ENCODE measurements at places on chromosomes 11 and 22.

- DNase-seq, result no peak
Observed at GRCh38 chr11:3206922-3207204, 11.8 kb downstream of the MRGPRG start.

GRCh38 chr11:102448869-102449224, 3.7 kb downstream of the TMEM123 start:
- DNase-seq, result no peak

DNA sequence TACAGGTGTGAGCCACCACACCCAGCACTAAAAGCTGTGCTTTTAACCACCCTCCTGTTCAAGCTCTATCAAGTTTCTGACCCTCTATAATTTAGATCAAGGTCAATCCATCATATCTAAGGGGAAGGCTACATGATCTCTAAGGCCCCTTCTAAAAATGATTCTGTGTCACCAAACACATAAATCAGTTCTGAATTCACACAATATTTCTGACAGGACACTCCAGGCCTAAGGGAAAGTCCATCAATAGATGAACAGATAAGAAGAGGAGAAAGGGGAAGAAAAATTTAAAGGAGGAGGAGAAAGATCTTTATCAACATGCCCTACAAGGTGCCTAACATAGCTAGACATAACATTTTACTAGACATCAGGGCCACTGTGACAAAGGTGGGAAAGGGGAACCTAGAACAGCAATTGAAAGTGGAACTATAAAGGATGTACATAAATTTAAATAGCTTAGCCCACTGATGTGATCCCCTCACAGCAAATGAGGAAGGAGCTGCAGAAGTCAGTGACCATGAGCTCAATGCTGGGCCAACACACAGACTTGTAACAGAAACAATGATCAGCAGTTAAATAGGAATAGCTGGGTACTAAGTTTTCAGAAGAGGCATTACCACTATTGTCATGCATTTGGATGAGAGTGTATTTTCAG, 4.7 kb downstream of the PRCP start:
- DNase-seq, result no peak

DNA sequence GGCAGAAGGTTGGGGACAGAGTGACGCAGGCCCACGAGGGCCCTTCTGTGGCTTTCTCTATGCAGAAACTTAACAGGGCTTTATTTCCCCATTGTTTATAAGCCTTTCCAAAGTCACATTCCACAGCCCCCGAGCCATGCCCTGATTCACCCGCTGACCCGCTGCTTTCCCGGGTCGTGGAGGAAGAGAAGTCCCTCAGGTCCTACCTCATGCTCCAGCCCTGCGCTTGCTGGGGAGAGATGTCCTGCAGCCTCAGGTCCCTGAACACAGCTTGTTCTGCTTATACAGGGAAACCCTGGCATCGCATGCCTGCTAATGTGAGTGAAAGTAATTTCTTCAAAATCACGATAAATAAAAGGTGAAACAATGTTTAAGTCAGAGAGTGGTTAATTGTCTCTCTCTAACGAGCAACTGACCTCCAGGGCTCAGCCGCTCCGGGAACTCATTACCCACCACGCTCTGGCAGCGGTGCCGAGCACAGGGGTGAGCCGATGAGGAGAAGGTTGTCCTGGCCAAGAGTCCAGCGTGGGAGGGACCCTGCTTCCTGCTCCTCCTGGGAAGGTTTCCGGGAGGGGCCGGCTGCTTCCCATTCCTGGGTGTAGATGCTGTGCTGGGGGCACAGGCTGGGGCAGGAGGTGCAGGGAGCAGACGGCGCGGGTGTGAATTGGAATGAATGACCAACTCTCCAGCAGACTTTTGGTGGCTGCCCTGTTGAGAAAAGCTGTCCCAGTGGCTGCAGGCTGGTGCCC, 595.2 kb downstream of the BRD1 start:
- no peak for DNase-seq

GRCh38 chr11:68044898-68045351, 6.1 kb downstream of the TCIRG1 start:
- DNase-seq, result no peak

DNA sequence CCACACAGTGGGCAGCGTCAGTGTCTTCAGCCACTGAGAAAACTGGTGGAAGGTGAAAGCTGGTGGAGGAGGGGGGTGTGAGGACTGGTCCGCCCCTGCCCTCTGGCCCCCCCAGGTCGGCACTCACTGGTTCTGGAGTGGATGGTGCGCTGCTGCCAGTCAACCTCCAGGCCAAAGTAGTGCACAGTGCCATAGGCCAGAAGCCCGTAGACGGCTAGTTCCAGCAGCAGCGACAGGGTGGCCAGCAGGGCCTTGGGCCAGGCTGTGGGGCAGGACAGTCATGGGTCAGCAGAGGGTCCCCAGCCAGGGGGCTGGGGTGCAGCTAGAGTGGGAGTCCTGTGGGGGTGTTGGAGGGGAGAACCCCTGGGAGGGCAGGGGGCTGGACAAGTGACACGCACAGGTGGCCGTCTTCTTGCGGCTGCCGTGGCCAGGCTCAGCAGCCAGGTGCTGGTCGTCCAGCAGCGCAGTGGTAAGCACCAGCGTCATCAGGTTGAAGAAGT, 2.2 kb downstream of the LMF2 start:
- no peak for DNase-seq

Data from activated T-cell treated with anti-CD3 and anti-CD28 coated beads, Interleukin-2, amount 50 U/mL, for 72 hours (primary cell).